ENCODE measurements at places on chromosomes 5 and 9.

DNA sequence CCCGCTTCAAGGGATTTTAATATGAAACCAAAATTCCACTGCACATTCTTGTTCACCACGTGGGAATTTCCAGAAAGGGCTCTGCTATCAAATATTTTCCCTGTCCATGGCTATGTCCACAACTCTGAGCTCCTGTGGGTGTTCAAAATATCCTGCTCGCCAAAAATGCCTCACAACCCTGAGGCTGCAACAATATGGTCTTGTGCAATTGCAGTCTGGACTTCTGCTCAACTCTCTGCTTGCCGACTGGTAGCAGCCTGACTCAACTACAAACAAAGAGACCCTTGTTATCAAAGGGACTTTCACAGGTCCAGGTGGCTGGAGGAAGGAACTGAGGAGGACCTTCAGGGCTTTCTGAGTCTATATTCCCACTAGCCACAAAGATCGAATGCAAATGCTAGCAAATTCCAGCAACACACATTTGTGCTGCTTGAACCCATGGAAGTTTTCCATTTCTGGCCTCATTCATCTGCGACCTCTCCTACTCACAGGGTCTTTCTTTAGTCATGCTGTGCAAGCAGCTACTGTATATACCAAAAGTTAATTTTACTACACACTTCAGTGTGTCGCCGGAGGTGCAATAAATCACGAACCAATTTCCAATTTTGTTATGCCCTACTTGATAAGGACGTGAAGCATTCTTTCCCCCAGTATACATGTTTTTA, 169.2 kb upstream of the SLC30A5 start:
- DNase-seq, result no peak

GRCh38 chr9:130348341-130348740, 82.8 kb downstream of the HMCN2 start:
- DNase-seq, result no peak

GRCh38 chr9:117092582-117092981, 322.3 kb downstream of the ASTN2 start:
- no peak for DNase-seq

DNA sequence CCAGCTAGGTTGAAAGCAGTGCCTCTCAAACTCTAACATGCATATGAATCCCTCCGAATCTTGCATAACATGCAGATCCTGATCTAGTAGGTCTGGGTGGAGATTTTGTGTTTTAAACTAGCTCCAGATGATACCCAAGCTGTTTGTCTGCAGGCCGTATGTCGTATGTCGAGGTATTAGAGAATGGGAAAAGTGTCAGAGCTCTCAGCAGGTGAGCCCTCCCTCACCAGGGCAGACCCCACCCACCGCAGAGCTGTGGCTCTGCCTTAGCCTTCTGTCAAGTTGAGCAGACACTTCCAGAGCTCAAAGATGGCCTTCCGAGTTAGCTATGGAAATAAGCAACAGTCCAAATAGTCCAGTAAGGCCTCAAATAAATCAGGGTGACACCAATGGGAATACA, 83.2 kb upstream of the MAP3K1 start:
- DNase-seq, result no peak

DNA sequence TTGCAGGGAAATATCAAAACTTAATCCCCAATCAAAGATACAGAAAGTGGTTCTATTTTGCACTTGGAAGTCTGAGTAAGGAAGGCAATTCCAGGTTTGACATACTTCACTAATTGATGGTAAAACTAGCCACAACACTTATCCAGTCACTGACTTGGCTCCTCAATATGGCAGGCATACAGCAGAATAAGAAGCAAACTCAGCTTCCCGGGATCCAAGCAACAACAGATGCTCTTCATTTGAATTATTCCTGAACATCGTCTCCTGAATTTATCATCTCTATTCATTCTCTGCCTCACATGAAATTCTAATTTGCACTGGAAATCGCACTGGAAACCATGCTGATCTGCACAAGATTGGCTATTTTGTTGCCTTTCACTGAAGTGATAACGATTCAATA, 629.6 kb downstream of the PRELID2 start:
- no peak for DNase-seq

GRCh38 chr9:104982543-104982942, 54.6 kb upstream of the ABCA1 start:
- DNase-seq, result no peak
